ENCODE measurements at places on chromosomes 2 and 18.
A peak's percentile ranks its signal among the peaks of the same experiment; 100 is the strongest.

DNA sequence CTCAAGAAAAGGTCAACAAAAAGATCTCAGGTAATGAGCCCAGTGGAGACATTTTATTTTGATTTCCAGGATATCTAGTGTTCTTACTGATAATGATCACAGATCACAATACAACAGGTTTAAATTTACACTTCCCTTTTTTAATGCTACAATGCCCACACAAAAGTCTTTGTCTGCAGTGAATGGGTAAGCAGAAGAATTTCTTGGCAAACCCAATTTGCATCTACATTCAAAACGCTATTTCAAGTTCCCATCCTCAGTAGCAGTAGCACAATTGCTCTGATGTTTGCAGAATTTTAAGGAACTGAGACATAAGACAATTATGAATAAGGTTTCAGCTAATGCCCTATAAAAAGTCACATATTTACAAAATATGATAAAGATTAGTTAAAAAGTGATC, 929.4 kb upstream of the PIK3C3 start:
- no peak for DNase-seq

DNA sequence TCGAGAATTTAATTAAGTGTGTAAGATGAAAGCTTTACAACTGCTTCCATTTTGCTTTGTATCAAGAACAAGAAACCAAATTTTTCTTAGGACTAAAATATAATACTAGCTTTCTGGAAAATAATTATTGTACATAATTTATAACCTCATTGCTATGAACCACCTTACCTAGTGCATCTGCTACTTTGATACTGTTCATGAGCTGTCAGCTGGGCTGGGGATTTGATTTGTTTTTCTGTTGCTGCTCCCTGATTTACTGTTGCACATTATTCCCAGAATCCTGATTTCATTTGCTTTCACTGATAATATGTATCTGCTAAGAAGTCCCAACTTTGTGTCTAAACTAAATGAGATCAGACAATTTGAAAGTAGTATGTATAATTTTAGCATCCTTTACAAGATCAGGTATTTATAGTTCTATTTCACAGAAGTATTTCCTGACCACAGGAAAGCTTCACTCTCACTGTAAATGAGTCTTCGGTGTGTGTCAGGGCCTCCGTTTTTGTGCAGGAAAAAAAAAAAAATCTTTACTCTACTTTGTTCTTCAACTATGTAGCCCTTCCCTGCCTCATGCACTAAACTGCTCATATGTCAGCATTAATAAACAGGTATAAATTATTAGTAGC, 105.6 kb upstream of the CCDC150 start:
- DNase-seq, result no peak

DNA sequence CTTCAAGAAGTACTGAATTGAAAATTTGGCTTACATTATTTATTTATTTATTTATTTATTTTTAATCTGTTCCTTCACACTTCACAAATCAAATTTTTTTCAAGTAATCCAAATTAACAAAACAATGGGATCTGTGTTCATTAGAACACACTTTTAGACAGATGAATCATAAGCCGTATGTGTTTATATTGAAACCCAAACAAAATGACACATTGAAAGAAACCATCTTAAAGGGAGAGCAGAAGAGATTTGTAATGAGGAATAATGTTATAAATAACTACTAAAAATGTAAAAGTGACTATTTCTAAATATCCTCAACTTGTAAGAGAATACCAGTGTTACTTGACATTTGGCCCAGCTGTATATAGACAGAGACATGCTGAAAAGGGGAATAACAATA, 991.0 kb upstream of the CHAC2 start:
- no peak for DNase-seq

GRCh38 chr18:49666045-49666775, 104.4 kb downstream of the LIPG start:
- no peak for DNase-seq

DNA sequence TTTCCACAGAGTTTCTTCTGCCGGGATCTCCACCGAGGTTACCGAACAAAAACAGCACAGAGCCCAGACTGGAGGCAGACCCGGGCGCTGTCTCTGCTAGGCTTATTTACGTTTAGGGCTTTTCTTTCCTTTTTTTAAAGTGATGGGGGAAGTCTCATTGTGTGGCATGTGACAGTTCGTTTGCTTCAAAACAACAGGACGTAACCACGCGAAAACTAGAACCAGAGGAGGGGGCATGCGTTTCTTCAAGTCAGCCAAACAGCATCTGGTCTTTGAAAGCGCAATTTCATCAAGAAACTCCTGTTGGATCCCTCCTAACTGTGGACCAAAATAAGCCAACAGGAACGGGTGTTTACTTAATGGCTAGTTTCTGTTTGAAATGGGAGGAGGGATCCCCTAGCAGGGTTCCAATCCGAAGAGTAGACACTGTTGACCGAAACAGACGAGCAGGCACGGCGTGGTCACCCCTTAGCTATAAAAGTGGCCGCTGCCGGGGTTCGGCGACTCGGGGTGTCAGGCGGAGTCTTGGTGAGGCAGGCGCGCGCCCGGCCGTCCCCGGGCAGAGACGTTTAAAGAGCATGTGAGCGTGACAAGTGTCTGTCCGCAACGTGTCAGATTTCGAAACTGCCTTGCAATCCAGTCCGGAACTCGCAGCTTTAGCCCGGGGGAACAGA, 997 bp upstream of the TGIF1 start:
- peak; percentile 32 for DNase-seq

DNA sequence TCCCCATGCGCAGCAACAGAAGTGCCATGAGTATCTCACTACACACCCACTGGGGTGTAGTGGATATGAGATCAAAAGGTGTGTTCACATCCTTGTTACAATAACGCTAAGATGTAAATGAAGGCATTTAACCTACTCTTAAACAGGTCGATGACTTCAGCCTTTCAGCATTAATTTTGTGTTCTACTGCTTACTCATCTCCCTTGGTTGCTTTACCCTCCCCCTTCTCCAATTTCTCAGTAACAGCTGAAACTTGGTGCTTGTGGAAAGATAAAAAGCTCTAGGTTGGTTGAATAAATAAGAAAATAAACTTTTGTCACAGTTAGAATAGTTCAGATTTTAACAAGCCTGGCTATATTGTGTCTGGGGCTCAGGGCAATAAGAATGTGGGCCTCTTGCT, 147.5 kb upstream of the SESTD1 start:
- no peak for DNase-seq

DNA sequence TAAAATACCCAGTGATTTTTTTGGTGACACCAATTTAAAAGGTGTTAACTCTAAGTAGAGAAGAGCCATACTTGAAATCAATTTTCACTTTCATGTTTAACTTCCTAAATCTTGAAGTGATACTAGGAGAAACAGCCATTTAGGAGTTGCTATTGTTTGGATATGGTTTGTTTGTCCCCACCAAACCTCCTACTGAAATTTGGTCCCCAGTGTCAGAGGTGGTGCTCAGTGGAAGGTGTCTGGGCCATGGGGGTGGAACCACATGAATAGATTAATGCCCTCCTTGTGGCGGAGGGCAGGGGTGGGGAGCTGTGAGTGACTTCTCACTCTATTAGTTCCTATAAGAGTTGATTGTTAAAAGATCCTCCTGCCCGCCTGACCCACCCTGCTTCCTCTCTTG, 377.9 kb downstream of the DLGAP1 start:
- no peak for DNase-seq

GRCh38 chr2:240815761-240816583, 4.0 kb downstream of the KIF1A start:
- no peak for DNase-seq
